ENCODE measurements at places on chromosomes 12 and 14.
A peak's percentile ranks its signal among the peaks of the same experiment; 100 is the strongest.

- no peak for DNase-seq
Observed at GRCh38 chr12:130992448-130992847, 38.7 kb downstream of the ADGRD1 start.

GRCh38 chr12:127165567-127166392 is 1101.2 kb upstream of the TMEM132C start:
- peak; percentile 86 for DNase-seq

GRCh38 chr12:103846415-103846814 is 5.4 kb upstream of the NT5DC3 start:
- no peak for DNase-seq

DNA sequence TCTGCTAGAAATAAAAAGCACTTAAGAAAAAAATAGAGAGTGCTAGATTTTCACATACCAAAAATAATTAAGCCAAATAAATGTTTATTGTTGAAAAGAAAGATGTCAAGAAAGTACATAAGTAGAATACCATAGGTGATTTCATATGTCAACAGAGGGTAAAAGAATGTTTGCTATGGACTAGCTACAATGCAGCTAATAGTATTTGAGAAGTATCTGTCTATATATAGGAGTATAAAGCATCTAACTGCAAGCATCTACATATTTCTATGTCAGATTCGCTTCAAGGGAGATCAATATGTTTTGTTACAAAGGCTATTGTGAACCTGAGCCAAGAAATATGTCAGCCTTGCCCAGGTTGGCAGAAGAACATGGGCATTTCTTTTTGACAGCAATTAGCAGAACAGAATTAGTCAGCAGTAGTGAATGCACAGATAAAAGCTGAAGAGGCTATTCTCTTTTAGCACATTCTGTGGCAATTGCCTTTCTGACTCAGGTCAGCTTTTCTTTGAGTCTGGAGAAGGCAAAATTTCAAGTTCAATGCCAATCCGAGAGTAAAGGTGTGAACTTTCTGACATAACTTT is 140.1 kb downstream of the ALG10B start:
- DNase-seq, result no peak

- DNase-seq, result no peak
Observed at GRCh38 chr12:132422381-132423043, 67.4 kb upstream of the FBRSL1 start.
